Cortex of kidney (tissue), 1 donor: ENCODE measurements at places on chromosomes 4 and X.

DNA sequence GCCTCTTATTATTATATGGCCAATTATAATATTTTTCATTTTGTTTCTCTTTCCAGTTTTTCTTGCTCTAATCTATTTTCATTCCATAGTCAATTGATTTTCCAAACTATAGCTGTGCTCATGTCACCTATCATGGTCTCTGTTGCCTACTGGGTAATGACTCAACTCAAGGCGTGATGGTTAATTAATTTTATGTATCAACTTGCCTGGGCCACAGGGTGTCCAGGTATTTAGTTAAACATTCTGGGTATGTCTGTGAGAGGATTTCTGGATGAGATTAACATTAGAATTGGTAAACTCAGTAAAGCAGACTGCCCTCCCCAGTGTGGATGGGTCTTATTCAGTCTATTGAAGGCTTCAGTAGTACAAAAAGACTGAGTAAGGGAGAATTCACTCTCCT is 9.9 kb downstream of the FHIP1A start:
- DNase-seq: no peak

DNA sequence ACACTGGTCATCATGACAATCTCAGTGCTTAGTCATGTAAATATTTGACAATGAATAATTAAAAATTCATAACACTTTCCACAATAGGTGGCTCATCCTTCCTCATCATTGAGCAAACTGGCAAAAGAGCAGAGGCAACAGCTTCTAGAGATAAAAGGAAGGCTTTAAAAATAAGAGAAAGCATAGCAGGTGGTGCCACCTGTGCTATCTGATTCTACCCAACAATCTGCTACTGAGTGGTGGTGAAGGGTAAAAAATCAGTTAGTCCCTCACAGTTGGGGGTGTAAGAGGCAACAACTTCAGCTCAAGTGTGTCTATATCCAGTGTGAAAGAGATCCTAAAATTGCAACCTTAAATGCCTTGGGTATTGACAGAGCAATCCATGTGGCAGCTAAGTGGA is 280.1 kb upstream of the PPARGC1A start:
- no peak for DNase-seq

DNA sequence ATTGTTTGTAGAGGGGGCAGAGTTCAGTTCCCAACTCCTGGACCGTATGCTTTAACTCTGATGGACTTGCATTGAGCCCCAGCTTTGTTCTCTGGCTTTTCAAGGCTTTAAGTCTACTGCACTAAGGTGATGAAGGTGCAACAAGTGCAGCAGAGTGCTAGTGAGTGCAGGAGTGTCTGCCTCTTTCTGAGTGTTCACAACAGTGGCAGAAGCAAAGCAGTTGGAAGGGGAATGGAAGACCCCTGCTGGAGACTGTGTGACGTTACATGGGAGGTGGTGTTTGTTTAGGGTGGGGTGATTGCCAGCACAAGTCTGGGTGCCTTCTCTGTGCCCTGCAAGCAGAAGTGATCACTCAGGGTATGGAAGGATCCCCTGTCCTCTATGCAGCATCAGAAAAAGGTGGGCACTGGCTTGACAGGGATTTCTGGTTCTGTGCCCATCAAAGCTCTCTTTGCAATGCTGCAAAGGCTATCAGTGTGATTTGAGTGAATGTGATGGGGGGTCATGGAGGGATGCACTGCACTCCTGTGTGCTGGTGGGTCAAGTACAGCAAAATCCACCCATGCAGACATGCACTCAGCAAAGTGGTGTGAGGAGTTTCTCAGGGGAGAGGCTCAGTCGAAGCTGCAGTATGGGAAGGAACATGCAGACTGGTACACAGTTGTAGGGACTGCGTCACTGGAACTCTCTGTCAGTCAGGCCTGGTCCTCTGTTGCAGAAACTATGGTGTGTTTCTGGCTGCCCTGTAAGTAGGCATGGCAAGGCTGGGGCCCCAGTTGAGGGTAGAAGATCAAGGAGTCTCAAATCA is 70.9 kb upstream of the UGT2B7 start:
- DNase-seq: no peak

- DNase-seq: no peak
Observed at GRCh38 chr4:8593264-8594096, 915 bp downstream of the CPZ start.

DNA sequence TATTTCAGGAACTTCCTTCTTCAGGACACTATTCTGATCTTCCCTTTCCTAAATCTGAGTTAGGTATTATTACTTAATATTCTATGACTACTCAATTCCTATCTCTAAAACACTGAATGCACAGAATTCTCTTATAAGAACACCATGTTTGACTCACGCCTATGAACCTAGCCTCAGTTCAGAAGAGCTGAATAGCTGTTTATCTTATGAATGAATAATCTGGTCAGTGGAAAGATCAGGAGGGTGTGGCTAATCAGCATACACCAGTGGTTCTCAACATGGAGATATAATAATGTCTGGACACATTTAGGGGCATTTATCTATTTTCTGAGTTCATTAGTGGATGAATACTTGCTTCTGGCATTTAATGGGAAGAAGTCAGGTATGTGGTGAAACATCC is 24.2 kb downstream of the EPHA5 start:
- no peak for DNase-seq

DNA sequence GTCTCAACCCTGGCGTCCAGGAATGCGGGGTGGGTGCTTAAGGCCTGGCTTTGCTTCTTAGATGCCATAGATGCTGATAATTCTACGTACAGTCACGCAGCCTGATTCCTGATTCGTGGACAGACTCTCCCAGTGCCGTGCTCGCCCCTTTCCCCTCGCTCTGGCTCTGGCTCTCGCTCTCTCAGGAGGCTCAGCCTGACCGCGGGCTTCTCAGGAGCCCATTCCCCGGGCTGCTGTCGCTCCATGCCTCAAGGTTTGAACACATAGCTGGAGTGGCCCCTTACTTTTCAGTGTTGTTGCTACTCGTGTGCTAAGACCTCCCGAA is 59.2 kb upstream of the ZC4H2 start:
- DNase-seq: no peak

- DNase-seq: no peak
Observed at GRCh38 chrX:110915111-110915510, 119.5 kb upstream of the CHRDL1 start.

DNA sequence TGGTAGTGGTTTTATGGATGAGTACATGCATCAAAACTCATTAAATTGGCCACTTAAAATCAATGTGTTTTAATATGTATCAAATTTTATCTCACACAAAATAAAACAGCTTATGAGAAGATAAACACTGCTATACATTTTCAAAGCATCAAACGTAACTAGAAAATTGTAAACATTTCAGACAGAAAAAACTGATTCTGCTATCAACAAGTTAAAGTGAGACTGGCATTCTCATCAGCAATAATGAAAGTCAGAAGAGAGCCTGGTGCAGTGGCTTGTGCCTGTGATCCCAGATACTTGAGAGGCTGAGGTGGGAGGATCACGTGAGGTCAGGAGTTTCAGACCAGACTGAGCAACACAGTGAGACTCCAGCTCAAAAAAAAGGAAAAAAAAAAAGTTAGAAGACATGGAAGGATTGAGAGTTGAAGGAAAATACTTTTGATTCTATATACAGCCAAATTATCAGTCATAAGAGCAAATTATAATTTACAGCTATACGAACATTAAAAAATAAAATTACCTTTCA is 2.9 kb downstream of the TBCK start:
- no peak for DNase-seq

DNA sequence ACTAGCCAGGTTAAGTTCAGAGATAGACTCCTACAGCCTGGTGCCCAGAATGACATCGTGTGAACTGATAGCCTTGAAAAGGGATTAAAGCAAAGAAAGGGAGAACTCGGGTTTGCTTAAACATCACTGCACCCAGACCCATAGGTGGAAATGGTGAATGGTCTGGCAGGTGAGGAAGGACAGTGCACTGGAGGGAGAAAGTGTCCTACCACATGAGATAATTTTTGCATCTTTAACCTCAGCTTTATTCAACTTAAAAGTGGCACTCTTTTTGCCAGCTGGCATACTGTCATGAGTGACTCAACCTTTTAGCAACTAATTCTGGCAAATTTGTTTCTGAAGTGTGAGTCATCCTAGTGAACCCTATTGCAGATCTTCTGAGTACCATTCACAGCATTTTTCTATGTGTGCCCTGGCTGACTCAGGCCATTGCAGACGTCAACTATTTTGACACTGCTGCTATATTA is 53.0 kb upstream of the DAPP1 start:
- DNase-seq: no peak

- no peak for DNase-seq
Observed at GRCh38 chr4:106409901-106410889, 41.6 kb upstream of the GIMD1 start.

GRCh38 chr4:115165503-115165902 is 52.1 kb upstream of the NDST4 start:
- DNase-seq: no peak

- no peak for DNase-seq
Observed at GRCh38 chr4:127732623-127733328, 2.6 kb downstream of the SLC25A31 start.

DNA sequence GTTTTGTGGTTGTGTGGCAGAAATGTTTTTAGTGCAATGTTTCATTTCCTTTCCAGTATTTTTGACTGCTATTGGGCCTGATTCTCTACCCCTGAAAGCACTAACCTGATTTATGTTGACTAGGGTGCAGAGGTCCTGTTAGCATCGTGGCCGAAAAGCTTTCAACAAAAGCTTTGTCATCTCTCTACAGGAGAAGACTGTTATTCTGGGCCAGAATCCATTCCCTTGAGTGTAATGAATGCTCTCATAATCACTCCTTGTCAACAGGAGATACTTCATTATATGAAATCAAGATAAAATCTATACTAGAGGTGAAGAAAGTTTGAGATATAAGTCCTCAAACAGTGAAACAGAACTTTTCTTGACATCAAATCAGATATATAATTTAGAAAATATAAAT is 195.5 kb downstream of the ZNF330 start:
- DNase-seq: no peak

DNA sequence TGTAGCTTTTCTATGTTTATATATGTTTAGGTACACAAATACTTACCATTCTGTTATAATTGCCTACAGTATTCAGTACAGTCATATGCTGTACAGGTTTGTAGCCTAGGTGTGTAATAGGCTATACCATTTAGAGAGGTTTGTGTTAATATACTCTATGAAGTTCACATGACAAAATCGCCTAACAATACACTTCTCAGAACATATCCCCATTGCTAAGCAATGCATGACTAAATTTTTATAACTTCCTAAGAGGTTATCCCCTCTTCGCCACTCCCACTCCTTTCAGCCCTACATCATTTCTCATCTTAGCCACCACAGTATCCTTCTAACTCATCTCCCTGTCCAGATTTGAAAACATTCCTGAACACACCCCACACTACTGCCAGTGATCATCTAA is 83.7 kb upstream of the ZCCHC13 start:
- DNase-seq: no peak

GRCh38 chr4:152925851-152926250 is 10.3 kb upstream of the FHDC1 start:
- DNase-seq: no peak

- DNase-seq: no peak
Observed at GRCh38 chr4:22692736-22693135, at the start of gene GBA3. Gene GBA3, plus strand, starts transcription at chr4:22692937.
